CD4-positive, alpha-beta T cell treated with Interleukin-6 at 100 ng/mL for 8 hours (primary cell): ENCODE measurements at places on chromosomes 6 and 20.

GRCh38 chr20:38430679-38431325, 4.3 kb downstream of the SNHG17 start:
- no peak for DNase-seq

GRCh38 chr6:106561686-106562405, 67.5 kb downstream of the RTN4IP1 start:
- DNase-seq, result no peak

GRCh38 chr6:25334793-25335192, 55.6 kb downstream of the CARMIL1 start:
- DNase-seq, result no peak

- DNase-seq, result no peak
Measured at GRCh38 chr20:11457488-11457887, 460.2 kb upstream of the BTBD3 start.

DNA sequence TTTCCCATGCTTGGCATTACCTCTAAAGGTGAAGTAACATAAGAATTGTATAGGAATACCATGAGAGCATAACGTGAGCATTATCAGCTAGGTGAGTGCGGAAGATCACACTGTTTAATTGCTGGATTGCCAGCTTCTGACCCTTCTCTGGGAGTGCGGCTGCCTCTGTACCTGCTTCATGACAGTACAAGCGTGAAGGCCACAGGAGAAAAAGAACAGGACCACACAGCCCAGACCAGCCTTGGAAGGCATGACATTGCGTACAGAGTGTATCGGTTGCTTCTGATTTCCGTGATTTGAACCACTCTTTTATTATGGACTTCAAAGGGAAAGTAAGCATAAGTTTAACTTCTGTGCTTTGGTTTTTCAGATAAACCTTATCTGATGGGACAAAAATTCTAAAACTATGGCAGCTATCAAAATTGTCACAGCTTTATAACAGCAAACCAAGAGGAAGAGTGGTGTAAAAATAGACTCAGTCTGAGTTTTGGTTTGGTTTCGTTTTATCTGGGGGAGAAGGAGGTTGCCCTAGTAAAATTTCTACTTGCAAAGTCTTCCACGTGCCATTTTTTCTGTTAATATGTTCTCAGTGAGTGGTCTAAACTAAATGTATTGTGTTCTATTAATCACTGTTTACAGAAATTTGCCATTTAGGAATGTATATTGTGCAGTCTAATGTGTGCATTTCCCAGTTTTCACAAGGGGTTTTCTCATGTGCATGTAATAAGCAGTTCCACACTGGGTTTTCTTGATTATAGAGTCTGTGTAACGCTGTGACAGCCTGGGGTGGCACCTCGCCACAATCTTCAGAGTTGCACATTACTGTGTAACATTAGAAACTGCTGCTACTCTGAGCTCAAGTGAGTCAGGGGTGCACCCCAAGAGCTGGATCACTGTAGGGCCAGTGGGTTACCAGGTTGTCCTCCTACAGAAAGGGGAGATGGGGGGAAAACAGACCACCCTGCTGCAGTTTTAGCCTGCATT, 97.3 kb downstream of the RPP40 start:
- no peak for DNase-seq

DNA sequence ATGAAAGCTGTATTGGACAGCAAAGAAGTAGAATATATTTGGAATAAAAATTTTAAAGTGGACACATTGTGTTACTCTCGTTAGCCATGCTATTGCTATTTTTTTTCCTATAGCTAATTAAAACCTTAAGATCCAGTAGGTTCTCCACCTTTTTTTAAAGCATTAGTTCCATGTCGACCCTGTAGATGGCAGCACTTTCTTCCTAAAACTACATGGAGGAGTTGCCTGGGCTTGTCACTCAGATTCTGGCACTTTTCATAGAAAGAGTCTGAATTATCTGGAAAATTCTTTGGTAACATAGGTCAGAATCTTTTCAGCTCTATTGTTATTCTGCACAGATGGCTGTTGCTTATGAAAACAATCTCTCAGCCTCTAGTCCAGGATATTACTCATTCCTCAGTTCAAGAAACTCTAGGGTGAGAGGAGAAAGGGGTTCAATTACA, 42.0 kb upstream of the ESR1 start:
- DNase-seq, result peak; percentile 33

- no peak for DNase-seq
Measured at GRCh38 chr6:15522856-15523529, 139.8 kb downstream of the DTNBP1 start.

DNA sequence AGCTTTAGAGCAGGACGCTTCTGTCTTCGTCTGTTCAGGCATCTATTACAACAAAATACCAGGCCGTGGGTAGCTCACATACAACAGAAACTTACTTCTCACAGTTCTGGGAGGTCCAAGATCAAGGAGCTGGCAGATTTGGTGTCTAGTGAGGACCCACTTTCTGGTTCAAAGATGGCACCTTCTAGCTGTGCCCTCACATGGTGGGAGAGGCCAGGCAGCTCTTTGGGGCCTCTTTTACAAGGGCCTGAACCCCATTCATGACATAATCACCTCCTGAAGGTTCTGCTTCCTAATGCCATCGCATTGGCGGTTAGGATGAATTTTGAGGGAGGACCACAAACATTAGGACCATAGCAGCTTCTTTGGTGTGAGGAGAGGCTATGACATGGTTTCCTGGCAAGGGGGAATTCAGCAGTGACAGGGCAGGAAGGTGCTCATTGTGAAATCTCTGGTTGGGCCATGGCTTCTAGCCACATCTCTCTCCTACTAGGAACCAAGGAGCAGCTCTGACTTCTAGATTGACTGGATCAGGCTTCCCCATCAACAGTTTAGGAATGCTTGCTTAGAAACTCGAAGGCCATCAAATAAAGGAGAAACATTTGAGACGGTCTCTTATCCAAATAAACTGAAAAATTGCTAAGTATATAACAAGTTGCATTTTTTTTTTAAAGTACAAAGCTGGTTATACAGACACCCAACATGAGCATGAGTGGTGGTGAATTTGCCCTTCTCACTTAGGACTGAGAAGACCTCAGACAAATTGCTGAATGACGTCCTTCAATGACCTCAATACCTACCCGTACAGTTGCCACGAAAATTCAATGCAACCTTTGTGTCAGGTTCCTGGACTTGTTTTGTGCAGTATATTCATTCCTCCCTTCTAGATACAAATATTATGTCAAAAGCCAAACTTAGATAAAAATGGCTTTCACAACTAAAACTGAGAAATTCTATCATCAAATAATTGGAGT, 140.7 kb downstream of the ZDHHC14 start:
- no peak for DNase-seq

DNA sequence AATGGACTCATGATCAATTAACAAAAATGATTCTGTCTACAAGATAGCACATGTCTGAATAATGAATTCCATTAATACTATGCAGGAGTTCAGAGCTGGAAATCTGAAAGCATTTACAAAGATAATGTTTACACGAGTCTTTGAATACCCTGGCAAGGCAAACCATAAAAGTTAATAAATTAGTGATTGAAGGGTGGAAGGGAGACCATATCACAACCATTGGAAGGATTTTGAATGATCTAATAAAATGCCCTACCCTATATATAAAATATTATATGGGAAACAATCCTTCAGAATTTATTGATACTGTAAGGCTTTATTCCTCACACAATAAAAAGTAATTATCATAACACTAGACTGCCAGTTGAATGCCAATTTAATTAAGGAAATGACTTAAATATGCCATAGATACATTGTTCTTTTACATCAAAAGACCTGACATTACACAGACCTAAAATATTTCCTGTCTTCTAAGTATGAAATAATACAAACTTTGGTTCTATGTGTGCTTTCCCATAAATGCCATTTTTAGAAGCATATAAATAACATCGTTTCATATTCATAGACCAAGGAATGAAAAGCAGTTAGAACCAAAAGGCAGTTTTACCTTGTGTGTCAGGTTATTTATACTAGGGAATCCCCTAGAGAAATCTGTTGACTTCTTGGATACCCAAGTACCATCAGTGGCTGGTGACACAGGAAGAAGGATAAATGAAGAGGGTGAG, 249.2 kb upstream of the MARCKS start:
- DNase-seq, result no peak

DNA sequence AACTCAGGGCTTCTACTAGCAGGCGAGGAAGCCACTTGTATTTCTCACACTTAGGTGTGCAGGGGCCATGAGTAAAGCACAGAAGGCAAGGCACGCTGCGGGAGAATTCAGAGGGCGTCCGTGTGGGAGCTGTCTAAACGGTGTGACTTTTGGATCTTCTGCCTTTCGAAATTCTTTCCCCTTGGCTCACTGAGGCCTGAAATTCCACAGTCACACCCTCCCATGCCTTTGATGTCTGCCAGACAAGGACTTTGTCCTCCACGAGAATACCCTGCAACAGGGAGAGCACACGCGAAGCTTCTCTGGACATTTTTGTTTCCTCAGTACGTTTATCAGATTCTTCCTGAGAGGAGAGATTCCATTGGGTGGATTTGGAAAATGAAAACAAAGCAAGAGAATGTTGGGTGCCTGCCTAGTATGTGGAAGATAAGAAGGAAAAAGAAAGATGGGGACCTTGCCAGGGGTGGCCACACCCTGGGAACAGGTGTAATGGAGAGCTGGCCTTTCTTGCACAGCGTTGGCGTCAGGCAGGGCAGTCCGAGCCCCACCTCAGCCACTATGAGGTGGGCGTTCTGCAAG, 235.7 kb downstream of the MYLK4 start:
- DNase-seq, result no peak

- DNase-seq, result no peak
Measured at GRCh38 chr20:3452136-3452535, 18.7 kb upstream of the ATRN start.

- no peak for DNase-seq
Measured at GRCh38 chr6:125826695-125827463, 36.1 kb downstream of the NCOA7 start.

DNA sequence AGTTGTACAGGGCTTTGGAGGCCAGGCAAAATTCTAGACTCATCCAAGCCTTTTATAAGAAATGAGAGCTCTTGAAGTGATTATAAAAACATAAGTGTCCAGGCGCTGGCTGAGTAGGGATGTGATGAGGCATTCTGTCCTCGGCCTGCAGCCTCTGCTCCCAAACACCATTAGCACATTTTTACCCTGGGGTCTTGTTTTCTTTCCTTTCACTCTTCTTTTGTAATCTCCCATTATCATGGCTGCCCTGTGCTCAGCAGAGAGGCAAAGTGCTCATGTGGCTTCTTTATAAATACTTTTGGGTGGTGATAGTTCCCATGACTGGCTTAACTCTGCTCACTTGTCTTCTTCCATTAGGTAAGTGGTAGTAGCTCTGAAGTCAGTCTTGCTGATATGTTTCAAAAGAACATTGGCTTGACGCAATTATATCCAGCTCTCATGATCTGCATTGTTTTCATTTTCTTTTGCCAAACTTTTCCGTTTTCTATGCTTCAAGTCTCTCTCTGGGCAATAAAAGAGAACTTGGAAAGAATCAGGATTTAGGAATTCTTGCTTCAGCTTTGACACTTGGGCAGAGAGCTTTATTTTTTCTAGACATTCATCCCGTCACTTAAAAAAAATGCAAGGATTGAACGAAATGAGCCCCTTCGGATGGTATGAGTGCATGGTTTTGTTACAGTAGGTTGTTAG, 61.1 kb downstream of the CAP2 start:
- DNase-seq, result no peak

DNA sequence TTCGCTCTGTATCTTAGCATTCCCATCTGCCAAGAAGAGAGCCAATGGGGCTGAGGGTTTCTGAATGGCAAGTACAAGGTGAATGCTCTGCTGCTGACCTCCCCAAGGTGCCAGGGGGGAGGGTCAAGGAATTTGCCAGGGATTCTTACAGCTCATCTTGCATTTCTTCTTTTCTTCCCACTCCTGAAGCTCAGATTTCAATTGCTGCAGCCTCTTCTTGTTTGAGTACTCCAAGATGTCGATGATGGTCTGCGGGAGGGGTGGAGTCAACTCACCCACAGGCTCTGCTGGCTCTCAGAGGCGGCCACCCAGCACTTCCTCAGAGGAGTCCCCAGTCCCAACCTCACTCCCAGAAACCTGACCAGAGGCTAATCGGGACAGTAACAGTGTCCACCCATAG, 12.4 kb downstream of the C20orf96 start:
- no peak for DNase-seq

DNA sequence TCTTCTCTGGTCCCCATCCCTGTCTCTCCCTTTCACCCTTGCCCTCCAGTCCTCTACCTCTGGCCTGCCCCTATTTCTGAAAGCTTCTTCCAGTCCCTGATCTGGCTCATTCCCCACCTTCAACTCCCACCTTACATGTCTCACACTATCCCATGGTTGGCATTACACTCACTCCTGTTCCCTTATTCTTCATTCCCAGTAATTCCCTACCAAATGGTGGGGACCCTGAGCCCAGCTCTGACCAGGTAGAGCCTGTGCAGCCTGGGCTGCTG, 6.4 kb downstream of the TP53INP2 start:
- no peak for DNase-seq

GRCh38 chr6:87139236-87139635, 16.1 kb upstream of the ZNF292 start:
- peak; percentile 72 for DNase-seq

- no peak for DNase-seq
Measured at GRCh38 chr6:157614026-157614568, 208.9 kb upstream of the SNX9 start.

DNA sequence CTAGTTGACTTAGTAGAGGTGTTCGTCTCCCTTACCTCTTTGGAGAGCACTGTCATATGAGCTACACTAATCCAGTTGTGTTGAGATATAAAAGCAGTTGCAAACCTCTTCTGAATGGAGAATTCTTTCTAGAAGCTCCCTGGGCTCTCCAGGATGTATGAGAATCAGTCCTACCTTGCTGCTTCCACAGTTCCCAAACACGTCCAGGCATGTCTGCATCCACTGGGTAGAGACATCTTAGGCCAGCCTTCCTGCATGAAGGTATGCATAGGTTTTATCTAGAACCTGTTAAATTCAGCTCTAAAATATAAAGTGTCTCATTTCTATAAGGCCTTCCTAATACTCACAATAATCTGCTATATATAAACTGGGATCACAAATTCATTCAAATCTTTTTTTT, 297.7 kb downstream of the CDC5L start:
- DNase-seq, result no peak

- no peak for DNase-seq
Measured at GRCh38 chr6:14281811-14282660, 164.5 kb downstream of the CD83 start.

- DNase-seq, result no peak
Measured at GRCh38 chr6:157213907-157214565, 109.3 kb downstream of the TMEM242 start.

DNA sequence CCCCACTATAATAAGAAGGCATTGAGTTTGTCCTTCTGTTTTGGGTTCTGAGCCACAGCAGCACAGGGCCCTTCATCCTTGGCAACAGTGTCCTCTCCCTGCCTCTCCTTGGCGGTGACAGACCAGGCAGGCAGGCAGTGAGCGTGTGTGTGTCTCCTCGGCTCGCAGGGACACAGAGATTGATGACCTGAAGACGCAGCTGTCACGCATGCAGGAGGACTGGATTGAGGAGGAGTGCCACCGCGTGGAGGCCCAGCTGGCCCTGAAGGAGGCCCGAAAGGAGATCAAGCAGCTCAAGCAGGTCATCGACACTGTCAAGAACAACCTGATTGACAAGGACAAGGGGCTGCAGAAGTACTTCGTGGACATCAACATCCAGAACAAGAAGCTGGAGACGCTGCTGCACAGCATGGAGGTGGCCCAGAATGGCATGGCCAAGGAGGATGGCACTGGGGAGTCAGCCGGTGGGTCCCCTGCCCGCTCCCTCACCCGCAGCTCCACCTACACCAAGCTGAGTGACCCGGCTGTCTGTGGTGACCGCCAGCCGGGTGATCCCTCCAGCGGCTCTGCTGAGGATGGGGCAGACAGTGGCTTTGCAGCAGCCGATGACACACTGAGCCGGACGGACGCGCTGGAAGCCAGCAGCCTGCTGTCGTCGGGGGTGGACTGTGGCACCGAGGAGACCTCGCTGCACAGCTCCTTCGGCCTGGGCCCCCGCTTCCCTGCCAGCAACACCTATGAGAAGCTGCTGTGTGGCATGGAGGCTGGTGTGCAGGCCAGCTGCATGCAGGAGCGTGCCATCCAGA, 24.0 kb downstream of the SDCBP2 start:
- no peak for DNase-seq
